MG63 (cell line): ENCODE measurements at places on chromosomes 4 and X. TPM values are rescaled to one million over a fixed set of nuclear protein-coding genes. Genes with fewer than 3 reads are reported as not detected.

SYTL5 gene
- total RNA-seq = not detected in 2 replicates

EXOC1L gene
- not detected in 2 replicates for total RNA-seq

SORCS2 gene
- 0.25 and 1.5 TPM in 2 replicates for total RNA-seq

OTC gene
- not detected in 2 replicates for total RNA-seq

ACE2 gene
- not detected in 2 replicates for total RNA-seq

ATP2B3 gene
- 0.13 TPM in 1 of 2 replicates, not detected in the other for total RNA-seq

DNA sequence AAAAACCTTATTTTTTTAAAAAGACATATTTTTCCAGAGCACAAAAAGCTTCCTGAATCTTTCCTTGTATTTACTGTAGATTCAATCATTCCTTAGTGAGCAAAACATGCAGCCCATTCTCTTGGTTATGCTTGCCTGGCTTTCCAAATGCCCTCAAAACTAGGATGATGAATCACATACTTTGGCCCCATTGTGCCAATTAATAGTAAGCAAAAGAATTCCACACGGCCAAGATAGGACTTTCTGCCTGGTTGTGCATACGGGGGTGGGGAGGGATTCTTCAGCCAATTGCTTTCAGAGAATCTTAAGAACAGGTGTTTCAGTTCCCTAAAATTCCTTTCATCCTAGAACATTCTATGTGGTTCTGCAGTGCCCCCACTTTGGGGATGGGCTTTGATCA lies 7.0 kb downstream of the RAI2 start:
- no peak for DNase-seq

- peak; percentile 61 for DNase-seq
Measured at GRCh38 chr4:110669663-110670062, 46.8 kb upstream of the PITX2 start.

DNA sequence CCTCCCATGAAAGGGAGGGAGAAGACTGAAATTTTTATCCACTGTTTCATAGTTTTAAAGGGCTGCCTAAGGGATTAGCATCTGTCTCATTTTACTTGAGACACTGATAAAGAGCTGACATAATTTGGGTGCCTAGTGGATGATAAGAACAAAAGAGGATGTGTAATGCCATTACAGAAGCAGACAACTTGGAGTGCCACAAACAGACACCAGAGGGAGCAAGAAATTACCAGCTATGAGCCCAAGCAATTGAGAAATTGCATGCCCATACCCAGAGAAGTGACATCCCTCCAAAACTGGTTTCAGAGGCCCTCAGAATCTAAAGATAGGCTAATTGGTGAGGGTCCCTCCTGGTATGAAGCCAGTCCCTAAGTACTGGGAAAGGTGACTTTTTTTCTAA lies 38.5 kb upstream of the POU3F4 start:
- peak; percentile 1 for DNase-seq

- no peak for DNase-seq
Measured at GRCh38 chr4:83393908-83394307, 59.3 kb upstream of the HPSE start.

- DNase-seq = no peak
Measured at GRCh38 chr4:41647383-41647782, 101.1 kb downstream of the PHOX2B start.

DNA sequence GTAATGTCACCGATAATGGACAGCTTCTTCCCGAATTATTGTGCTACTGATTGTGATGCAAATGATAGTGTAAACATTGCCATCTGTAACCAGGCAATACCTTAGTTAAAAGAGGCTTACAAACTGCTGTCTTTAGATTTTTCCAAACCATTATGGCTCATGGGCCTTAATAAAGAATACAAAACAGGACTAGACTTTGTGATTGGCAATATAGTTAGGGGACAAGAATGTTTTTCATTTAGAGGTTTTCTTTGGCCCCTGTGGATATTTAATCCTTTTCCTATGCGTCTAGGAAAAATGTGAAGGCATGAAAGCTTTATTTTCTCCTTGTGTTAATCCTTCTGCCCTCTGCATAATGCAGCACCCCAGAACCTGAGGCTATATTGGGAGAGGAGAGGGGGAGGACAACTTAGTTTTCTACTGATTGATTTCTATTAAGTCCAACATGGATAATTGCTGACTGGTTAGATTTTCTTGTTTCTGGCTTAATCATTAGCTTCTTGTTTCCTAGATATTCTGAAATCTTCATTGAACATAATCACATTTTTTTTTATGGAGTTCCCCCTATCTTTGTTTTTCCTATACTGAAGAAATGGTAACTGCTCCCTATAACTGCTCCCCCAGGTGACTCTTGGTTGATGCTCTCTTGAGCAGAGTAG lies 1.9 kb downstream of the PRPS1 start:
- no peak for DNase-seq

GRCh38 chr4:139142087-139142486 lies 34.9 kb downstream of the ELF2 start:
- DNase-seq = no peak

- DNase-seq = no peak
Measured at GRCh38 chr4:118035309-118035708, 1.0 kb downstream of the NDST3 start.

DNA sequence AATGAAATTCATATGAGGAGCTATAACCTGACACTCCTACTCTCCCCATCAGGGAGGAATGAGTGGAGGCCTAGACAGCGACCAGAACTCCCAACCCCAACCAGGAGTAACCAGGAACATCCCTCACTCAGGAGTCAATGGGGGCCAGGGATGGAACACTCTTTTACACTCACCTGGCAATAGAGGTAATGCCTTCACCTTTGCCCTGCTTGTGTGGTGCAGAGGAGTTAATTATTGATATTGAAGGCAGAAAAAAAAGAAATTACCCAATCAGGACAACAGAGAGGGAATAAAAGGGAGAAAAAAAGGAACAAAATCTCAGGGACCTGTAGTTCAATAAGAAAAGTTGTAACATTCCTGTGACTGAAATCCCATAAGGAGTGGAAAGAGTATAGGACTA lies 141.5 kb downstream of the PPP4R3C start:
- DNase-seq = no peak

DNA sequence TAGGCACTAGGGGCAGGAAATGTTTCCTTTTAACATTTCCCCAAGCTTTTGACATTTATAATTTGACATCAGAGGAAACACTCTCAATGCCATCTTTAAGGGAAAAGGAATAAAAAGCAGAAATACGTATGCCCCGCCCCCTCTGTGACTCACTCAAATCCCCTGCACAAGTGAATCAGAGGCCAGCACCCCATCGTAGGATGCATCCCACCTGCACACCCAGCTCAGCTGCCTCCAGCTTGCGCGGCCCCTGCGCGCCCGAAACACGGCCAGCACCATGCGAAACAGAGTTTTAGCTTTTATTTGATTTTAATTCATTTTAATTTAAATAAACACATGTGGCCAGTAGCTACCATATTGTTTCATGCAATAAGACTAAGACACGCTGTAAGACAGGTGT lies 29.5 kb downstream of the ABLIM2 start:
- no peak for DNase-seq
